ENCODE measurements at places on chromosomes 12 and 14.

GRCh38 chr14:86003998-86004397, 474.1 kb downstream of the FLRT2 start:
- no peak for DNase-seq

GRCh38 chr14:32986791-32987540, 48.3 kb downstream of the NPAS3 start:
- no peak for DNase-seq

- DNase-seq: no peak
These were observed 124.5 kb downstream of the NCOR2 start for GRCh38 chr12:124442772-124443445.

- DNase-seq: peak; percentile 8
These were observed 4.9 kb upstream of the TCP11L2 start for GRCh38 chr12:106297681-106298080.

DNA sequence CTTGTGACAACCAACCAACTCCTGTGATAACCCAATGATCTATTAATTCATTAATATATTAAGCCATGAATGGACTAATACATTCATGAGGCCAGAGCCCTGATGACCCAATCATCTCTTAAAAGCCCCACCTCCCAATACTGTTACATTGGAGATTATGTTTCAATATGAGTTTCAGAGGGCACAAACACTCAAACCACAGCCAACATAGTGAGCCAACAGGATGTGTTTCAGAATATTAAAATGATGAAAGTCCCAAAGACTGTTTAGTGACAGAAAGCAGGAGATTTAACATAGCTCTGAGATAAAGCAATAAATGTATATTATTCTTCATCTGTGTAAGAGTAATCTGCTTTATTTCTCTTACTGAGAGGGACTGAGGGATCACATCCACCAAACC, 71.7 kb downstream of the PTPRO start:
- DNase-seq: no peak

DNA sequence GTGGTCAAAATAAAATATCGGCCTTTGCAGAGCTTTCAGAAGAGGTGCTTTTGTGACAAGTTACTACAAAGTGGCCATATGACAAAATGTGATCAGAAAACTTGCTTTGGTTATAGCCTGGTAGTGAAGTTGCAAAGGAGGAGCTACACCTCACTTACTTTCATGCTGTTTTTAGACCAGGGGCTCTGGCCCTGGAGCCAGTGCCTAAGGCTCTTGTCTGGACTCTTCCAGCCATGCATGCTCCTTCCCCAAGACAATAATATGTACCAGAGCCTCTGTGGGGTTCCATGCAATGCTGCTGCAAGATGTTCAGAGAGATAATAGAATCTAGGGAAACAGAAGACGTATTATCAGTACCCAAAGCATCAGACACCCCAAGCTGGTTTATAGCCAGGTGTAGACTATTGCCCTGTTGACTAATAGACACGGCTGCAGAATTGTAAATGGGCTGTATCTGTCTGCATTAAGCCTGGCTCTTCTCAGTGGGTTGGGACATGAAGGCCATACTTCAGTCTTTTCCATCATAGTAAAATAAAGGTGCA, 88.5 kb downstream of the EGLN3 start:
- DNase-seq: no peak

DNA sequence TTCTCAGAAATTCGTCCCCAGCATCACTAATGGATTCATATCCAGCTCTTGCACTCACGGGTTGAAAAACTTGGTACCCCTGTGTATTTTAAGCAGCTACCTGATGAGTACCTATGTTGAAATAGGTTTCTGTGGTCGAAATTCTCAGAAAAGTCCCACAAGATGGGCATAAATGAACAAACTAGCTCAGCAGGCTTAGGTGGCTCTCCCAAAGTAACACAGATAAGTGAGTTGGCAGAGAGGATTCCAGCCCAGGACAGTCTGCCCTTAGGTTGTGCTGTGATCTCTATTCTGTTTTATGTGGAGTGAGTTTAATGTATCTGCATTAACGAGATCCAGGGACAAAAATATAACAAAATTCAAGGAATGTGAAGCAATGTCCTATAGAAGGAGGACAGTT, 92.3 kb downstream of the RGS6 start:
- DNase-seq: peak; percentile 14

GRCh38 chr12:6342140-6342889, 439 bp upstream of the TNFRSF1A start:
- no peak for DNase-seq

GRCh38 chr14:35287431-35288013, 4.7 kb upstream of the PSMA6 start:
- peak; percentile 69 for DNase-seq

DNA sequence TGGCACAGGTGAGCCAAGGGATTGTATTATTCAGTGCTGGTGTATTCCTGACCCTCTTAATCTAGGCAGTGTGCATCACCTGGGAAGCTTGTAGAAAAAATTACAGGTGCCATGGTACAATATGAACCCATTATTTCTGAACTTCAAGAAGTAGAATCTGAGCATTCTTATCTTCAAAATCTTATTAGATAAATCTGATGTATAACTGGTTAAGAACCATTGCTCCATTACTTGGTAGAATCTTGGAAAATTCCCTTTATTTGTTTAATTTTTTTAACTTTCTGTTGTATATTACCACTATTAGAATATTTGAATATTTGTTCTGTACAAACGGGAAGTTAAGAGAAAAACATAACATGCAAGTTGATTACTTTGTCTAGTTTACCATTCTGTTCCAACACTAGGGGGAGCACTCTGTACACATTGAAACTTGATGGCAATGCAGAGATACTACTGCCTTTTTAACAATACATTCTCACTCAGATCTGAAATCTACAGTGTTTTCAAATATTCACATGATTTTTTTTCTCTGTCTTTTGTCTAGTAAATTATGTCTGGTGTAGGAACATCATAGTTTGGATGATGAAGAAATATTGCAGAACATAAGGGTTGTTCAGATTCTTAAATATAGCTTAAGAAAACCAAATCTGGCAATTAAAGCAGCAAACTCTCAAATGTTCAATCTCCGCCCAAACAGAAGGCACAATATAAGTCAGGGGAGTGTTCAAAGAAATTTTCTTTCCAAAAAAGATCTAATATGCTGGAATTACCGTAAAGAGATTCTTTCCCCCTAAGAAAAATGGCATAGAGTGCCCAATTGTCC, 196.6 kb downstream of the PCNX1 start:
- peak; percentile 71 for DNase-seq

- no peak for DNase-seq
These were observed 1.7 kb downstream of the SMUG1 start for GRCh38 chr12:54187075-54187474.

- peak; percentile 68 for DNase-seq
These were observed 114.5 kb downstream of the RAD51B start for GRCh38 chr14:67934087-67934486.

DNA sequence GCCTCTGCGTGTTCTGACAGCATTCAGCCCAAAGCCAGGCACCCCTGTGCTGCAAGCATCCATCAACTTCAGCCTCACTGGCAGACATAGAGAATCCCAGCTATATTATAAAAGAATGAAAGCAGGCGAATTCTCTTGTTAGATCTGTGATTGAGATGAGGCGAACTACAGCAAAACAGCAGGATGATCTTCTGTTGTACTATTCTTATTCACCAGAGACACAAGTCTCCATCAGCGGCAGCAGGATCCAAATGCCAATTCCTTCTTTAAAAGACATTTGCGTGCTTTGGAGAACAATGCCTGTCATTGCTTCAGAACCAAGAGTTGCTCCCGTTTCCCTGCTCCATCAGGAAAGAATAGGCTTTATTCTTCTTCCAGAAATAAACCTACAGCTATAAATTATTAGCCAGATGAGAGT, 188.9 kb downstream of the SLC41A2 start:
- DNase-seq: no peak

GRCh38 chr12:133038118-133038709, 905 bp downstream of the ZNF84 start:
- DNase-seq: peak; percentile 2

- no peak for DNase-seq
These were observed 446.1 kb downstream of the ZFP36L1 start for GRCh38 chr14:68346556-68347343.
